ENCODE measurements at places on chromosomes 2 and 18.

GRCh38 chr2:226159875-226160479 is 639.6 kb downstream of the IRS1 start:
- DNase-seq = no peak

GRCh38 chr18:62610351-62610700 is 87.5 kb downstream of the ZCCHC2 start:
- no peak for DNase-seq

GRCh38 chr2:238945433-238946150 is 97.7 kb downstream of the TWIST2 start:
- peak; percentile 48 for DNase-seq

- no peak for DNase-seq
Measured at GRCh38 chr18:70284976-70285620, 3.7 kb upstream of the SOCS6 start.

- DNase-seq = no peak
Measured at GRCh38 chr2:181165199-181165868, 184.9 kb downstream of the UBE2E3 start.

DNA sequence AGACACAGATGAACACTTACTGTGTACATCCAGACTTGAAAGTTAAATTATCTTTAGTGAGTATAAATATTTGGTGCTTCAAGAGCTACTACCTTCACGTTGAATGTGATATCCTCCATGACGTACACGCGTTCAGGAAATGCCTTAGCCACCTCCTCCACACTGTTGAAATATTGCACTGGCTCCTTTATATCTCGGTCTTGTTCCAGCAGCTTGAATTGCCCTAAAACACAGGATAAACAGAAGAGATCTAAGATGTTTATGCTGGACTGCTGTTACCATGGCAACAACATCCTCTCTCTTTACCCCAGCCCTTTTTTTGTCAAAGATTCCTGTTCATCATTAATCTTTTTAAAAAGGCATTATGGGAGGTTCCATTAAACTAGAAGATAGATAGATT is 120.3 kb downstream of the MEP1B start:
- DNase-seq = no peak

- DNase-seq = no peak
Measured at GRCh38 chr18:6672821-6673308, 56.7 kb upstream of the ARHGAP28 start.

DNA sequence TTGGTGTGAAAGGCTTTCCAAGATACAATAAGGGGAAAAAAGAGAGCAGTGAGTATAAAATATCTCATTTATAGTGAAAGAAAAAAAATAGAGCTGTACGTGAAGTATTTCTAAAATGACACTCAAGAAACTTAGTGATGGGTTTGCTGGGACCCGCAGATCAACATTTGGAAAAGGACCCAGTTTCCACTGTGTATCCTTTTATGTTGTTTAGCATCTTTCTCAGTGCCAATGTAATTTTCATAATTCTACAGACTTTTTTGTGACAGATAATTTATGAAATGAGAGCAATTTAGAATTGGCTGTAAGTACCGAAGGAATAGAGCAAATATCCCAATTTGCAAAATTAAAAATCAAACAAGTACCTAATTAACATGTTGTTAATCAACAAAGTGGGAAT is 116.9 kb downstream of the SH3BP4 start:
- DNase-seq = no peak

DNA sequence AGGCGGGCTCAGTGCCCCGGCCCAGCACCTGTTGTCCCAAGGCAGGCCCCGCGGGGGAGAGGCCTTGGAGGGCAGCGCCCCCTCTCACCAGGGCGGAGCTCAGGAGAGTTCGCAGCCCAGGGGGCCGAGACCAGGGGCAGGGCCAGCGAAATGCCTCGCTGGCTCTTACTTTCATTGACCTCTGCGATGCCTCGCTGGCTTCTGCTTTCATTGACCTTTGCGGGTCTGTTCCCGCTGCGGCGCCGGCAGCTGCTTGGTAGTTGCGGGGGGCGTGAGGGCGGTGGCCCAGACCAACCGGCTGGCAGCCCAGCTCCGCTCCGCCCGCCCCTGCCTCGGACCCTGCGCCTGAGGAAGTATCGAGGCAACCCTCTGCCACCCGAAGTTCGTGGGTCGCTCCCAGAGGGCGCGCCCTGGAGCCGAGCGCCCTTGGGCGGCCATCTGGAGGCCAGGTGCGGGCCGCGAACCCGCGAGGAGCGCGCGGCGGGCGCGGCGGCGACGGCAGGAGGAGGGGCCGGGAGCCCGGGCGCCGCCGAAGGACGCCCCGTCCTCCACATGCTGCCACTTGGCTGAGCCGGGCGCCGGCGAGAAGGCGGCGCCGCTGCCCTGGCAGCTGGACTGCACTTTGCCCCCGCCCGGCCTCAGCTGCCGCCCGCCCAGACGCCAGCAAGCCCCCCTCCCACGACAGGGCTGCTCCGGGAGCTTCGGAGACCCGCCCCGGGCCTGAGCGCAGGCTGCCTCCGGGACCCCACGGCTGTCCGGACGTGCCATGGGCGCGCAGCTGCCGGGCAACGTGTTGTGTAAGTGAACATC is 118.0 kb upstream of the MSTN start:
- peak; percentile 48 for DNase-seq

GRCh38 chr2:1584691-1585485 is 159.4 kb downstream of the PXDN start:
- DNase-seq = peak; percentile 37

- DNase-seq = no peak
Measured at GRCh38 chr2:140601342-140601741, 1529.5 kb downstream of the LRP1B start.

DNA sequence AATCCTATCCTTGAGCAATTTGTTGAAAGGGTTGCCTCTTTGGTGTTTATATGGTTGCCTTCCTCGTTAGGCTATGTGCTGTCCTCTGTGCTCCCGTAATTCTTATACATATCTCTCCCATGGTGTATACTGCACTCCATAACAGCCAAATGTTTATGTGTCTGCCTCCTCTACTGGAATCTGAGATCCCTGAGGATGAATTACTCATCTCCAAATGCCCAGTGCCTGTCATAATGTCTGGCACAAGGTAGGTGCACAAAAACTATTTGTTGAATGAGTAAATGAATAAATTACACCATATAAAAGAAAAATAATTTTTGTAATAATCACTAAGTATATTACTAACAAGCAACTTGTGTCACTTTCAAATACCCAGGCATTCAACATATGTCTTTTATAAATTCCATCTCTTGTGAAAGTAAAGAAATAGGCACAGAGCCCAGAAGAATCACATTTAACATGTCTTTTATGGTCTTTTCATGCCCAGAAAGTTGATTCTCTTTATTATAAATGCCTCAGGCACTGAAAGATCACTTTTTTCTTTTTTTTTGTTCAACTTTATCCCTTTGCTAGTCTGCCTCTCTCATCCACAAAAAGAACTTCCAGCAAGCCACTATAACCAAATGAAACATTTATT is 164.9 kb downstream of the CCDC148 start:
- peak; percentile 62 for DNase-seq

GRCh38 chr2:159042115-159042850 is 73.8 kb downstream of the TANC1 start:
- no peak for DNase-seq

GRCh38 chr2:28802975-28803429 is 7.6 kb upstream of the SPDYA start:
- DNase-seq = peak; percentile 12

DNA sequence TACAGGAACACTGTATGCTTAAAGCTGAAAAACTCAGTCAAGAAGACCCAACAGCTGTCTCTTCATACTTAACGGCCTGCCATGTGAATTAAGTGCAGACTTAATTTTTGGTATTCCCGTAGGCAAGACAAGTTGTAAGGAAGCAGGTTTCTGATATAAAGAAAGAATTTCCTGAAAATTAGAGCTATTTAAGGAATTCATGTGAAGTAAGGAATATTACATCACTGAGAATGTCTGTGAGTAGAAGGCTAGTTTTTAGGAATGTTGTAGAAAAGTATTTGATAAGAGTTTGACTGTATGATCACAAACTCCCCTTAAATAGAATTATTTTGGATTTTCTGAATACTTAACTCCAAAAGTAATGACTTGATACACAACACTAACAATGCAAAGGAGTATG is 51.0 kb downstream of the WDR33 start:
- DNase-seq = peak; percentile 5

- DNase-seq = no peak
Measured at GRCh38 chr2:200533754-200534153, 7.7 kb downstream of the SGO2 start.

DNA sequence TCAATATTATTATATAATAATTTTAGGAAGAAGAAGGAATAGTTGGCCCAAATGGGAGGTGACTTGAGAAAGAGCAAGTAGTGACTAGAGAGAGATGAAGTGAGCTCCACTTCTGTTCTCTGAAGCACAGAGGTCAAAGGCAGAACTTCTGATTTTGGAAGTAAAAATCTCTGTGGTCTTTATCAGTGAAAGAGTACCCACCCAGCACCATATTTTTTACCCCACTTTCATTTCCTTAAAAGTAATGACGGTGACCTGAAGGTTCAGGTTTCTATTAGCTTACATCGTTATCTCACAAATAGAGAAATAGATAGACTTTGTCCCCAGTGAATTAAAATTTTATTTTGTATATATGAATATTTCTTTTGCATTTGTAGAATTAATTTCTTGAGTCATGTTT is 95.3 kb downstream of the CDH7 start:
- no peak for DNase-seq

DNA sequence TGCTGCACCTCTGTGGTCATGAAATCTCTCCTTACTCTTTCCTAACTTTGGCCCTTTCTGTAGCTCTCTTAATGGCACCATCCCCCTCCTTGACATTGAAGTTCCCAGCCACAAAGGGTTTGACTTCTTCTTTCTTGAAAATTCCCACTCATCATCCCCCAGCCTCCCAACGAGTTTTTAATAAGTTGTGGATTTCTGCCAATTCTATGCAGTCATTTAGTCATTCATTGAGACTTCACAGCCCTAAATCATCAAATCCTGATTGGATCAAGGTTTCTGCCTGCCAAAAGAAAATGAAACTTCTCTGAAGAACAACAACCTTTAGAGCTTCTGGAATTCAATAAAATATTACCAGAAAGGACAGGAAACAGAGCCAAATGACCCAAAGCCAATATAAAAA is 354.3 kb downstream of the CLIP4 start:
- peak; percentile 8 for DNase-seq

DNA sequence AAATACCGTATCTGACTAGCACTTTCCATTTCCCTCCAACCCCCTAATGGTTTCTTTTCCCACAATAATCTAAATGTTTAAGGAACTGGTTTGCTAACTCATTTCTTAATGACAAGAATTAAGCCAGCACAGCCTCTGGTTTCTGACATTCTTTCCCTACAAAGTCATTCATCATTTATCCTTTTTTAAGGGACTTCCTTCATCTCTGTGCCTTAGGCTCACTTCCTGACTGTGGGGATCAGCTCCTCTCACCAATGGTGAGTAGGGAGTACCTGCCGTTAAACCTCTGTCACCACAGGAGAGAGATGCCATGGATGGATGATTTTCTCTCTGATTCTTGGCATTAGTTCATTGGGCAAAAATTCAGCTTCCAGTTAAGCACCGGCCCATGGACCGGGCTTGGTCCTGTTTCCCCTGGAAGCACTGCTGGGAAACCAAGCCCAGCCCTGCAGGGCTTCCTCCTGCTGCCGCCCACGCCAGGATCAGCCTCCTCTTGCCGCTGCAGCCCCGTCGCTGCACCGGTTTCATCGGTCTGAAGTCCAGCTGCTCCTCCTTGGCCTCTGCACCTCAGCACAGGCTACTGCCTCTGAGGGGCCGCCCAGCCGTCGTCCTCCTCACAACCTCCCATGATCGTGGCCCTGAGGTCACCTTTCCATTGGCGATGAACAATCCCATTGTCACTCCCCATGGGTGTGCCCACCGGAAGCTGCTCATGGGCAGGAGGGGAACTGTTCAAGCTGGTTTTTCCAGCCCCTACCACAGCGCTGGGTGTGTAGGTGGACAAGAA is 64.0 kb upstream of the ZNF516 start:
- no peak for DNase-seq

DNA sequence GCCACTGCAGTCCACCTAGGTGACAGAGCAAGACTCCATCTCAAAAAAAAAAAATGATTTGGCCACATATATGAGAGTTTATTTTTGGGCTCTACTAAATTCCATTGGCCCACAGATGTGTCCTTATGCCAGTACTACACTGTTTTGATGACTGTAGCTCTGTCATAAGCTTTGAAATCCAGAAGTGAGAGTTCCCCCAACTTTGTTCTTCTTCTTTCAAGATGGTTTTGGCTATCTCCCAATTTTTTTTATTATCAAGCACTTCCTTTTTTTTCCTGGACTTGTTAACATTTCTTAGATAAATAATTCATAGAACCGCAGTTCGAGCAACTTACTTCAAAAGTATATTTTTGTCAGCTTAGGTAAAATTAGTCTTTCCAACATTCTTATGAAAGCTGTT is 96.9 kb downstream of the TSHZ1 start:
- DNase-seq = no peak

GRCh38 chr2:152407204-152407721 is 72.3 kb downstream of the FMNL2 start:
- peak; percentile 71 for DNase-seq

DNA sequence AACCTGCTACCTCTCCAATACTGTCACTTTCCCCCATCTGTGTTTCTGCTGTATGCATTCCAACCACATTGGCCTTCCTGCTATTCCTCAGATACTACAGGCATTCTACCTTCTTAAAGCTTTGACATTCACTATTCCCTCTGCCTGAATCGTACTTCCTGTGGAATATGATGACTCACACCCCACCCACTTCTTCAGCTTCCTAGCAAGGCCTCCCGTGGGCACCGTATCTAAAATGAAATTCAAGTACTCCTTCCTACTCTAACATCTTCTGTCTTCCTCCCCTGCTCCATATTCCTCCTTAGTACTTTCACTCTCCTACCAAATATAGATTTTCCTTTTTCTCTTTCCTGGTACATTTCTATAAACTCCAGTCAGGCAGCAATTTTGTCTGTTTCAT is 710.4 kb downstream of the RNF144A start:
- DNase-seq = peak; percentile 34

- DNase-seq = no peak
Measured at GRCh38 chr18:41324934-41325333, 630.1 kb upstream of the PIK3C3 start.

- no peak for DNase-seq
Measured at GRCh38 chr2:119197529-119198239, 25.9 kb upstream of the STEAP3 start.

- DNase-seq = no peak
Measured at GRCh38 chr2:150166313-150167051, 321.0 kb downstream of the RND3 start.

- peak; percentile 19 for DNase-seq
Measured at GRCh38 chr2:84077496-84077895, 381.6 kb downstream of the SUCLG1 start.
